Activated naive CD4-positive, alpha-beta T cell (primary cell): ENCODE measurements at places on chromosomes 1 and 21.

DNA sequence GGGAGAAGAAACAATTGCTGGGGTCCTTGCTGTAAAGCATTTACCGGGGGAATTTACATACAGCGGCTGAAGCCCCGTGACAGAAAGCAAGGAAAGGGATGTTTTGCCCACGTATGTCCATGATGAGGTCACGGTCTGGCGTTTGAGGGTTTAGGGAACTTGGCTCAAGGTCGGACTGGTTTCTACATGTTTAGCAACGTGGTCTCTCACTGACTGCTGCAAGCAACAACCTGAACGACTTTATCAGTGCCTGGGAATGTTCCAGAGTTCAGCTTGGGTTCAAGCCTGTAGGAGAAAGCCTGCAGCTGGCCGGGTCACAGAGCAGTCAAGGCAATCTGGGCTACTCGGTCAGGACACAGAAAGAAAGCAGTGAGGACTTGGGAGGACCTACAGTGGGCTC is 323.3 kb downstream of the AJAP1 start:
- DNase-seq: no peak

- DNase-seq: no peak
Measured at GRCh38 chr1:150165622-150166612, 16.2 kb downstream of the PLEKHO1 start.

- no peak for DNase-seq
Measured at GRCh38 chr1:186429017-186429416, 31.9 kb downstream of the PDC start.

DNA sequence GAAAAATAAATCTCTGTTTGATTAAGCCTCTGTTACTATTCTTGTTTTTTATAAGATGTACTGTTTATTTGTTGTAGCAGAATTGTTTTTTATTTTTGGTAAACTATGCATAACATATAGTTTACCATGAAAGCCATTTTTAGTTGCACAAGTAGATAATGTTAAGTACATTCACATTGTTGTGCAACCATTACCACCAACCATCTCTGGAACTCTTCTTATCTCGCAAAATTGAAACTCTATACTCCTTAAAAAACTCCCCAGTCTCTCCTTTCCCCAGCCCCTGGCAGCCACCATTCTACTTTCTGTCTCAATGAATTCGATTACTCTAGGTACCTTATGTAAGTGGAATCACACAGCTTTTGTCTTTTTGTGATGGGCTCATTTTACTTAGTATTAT is 27.4 kb upstream of the UHMK1 start:
- no peak for DNase-seq

DNA sequence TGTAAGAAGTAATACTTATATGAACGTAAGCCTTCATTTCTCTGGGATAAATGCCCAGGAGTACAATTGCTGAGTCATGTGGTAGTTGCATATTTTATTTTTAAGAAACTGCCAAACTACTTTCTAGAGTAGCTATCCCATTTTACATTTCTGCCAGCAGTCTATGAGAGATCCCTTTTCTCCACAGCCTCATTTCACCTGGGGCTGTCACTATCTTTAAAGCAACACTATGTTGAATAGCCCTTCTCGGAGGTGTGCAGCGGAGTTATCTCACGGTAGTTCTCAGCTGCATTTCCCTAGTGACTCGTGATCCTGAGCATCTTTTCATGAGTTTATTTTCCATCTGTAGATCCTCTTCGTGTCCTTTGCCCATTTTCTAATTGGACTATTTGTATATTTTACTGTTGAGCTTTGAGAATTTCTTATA is 93.4 kb downstream of the ADARB1 start:
- DNase-seq: no peak

- DNase-seq: no peak
Measured at GRCh38 chr1:230423261-230423660, 2.9 kb downstream of the PGBD5 start.

- DNase-seq: no peak
Measured at GRCh38 chr1:109924316-109924715, 13.7 kb downstream of the CSF1 start.

DNA sequence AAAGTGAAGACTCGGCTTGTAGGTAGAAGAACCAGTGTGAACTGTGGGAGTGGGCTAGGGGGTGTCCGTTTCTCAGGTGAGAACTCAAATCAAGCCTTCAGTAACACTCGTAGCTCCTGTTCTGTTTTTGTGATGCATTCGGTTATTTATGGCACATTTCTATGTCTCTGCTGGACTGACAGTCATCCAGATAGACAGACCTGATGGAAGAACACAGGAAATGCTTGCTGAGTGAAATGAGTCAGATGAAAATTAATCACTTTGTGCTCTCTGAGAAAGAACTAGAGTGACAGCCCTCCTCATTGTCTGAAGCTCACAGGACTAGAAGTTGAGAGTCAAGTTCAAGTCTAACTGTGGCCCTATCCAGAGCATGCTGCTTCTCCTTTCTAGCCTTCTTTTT is 360.1 kb upstream of the PLXNA2 start:
- no peak for DNase-seq

DNA sequence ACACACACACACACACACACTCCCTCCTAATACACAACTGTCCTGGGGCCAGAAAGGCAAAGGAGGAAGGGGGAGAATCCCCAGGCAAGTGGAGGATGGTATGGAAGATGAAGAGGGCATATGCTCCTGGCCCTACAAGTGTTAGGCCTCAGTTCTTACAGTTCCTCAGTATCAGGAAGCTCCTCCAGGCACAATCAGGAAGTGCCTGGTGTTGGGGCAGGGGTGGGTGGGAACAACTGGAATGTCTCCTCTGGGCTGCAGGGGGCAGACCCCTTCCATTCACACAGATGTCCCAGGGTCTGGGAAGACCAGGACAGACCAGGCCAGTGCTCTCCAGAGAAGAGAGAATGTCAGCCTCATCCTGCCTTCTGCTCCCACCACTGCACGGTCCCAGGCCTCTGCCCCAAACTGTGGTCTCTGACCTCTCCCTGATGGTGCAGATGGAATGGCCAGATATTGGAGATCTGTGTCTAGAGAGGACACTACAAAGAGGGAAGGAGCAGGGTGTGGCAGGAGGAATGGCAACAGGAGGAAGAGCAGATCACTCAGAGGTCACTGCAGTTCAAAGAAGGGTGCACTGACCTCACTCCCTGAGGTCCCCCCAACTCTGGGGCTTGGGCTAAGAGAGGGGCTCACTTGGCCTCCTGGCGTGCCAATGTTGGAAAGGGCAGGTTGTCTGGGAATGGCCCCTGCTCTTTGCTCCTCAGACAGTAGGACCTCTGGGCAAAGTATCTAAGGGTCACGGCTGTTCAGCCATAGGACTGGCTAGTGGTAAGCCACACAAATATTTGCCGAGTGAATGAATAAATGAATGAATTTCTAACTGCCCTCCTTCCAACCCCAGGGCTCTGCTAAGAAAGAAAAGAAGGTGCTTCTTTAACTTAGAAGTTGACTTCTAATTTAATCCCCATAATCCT is 2.5 kb upstream of the DENND2D start:
- DNase-seq: no peak

- DNase-seq: no peak
Measured at GRCh38 chr1:98991127-98992012, 13.3 kb downstream of the PLPPR5 start.

GRCh38 chr1:153883223-153883622 is 39.5 kb downstream of the GATAD2B start:
- DNase-seq: no peak

- DNase-seq: no peak
Measured at GRCh38 chr1:203777596-203777995, 12.6 kb downstream of the LAX1 start.

GRCh38 chr1:203544978-203545816 is 51.2 kb downstream of the OPTC start:
- no peak for DNase-seq

- DNase-seq: no peak
Measured at GRCh38 chr21:14982336-14982735, 82.5 kb downstream of the NRIP1 start.

DNA sequence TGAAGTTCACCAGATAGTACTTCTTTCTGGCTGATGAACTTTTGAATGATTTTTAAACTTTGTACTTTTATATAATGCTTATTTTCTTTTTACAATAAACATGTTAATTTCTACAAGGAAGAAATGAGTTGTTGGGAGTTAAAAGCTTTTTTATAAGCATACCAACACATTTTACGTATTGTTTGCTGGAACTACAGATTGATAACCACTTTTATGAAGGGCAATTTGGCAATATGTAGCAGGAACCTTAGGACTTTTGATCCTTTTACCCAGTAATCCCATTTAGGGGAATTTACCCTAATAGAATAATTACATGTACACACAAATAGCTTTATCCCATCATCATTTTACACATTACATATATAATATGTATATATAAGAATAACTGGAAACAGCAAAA is 16.3 kb downstream of the PRPF38A start:
- DNase-seq: no peak

GRCh38 chr1:29967261-29967660 is 730.9 kb downstream of the PTPRU start:
- DNase-seq: no peak

GRCh38 chr21:15692711-15693110 is 37.1 kb upstream of the USP25 start:
- DNase-seq: no peak
